HFF-Myc (cell line): ENCODE measurements at places on chromosomes 16 and 17.

DNA sequence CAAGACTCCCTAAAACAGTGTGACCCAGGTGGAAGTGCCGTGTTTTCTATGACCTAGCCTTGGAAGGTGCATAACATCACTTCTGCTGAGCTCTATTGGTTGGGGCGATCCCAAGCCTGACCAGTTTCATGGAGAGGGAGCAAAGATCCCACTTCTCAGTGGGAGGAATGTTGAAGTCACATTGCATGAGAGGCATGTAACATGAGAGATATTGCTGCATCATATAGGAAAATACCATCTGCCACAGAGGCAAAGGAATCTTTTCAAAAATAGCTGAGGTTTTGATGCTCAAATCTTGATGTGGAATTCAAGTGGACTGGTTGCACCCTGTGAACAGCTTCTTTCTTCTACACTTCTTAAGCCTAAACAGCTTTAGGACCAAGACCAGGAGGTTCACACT is 56.4 kb upstream of the NLRP1 start:
- no peak for DNase-seq

GRCh38 chr16:80346111-80346632 is 194.6 kb upstream of the DYNLRB2 start:
- DNase-seq: no peak

DNA sequence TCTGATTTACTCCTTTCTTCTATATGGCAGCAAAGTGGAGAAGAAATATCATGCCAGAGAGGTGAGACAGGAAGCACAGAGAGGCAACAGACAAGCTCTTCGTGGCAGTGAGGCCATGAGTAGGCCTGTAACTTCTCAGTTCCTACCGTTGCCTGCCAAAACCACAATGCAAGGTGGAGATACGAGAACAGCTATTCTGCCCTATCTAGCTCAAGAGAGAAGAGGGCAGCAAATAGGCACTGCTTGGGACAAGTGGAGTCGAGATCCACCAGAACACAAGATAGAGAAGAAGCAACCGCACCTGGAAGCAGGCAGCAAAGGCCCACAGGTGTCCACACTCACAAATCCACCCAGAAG is 24.8 kb downstream of the RANBP10 start:
- no peak for DNase-seq

- no peak for DNase-seq
Observed at GRCh38 chr16:4293822-4294457, 21.1 kb upstream of the TFAP4 start.

DNA sequence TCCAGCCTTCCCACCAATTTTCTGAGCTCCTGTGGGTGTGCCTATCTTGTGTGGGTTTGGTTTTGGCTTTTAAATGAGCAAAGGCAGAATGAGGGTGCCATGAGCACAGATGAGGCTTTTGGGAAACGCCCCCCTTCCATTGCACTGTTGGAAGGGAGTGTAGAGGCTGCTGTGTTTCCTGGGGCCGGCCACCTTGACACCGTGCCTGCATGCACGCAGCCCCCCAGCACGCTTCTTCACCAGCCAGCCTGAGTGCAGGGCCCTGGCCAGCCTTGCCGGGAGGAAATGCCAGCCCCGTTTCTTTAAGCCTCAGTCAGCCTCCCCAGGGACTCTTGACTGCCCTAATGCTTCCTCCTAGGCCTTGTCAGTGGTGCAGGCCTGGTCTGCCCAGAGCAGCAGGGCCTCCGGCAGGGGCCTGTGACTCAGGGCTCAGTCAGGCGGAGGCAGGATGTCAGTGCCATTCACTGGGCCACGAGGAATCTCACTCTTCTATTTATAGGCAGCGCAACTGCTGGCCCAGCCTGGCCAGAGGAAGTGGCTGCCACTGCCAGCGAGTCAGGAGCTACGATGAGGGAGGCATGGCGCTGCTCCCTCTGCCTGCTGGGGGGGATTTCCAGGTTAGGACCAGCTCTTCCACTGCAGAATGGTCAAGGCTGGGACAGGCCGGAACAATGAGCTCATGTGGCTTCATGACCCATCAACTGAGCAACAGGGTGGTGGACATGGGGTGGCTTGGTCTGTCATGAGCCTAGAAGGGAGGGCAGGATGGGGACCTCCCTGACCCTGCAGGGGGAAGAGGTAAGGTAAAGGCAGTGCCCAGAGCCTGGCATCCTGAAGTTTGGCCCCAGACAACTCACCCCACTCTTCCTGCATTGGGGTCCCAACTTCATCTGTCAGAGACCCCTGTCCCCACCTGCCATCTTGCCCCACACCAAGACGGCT is 205.2 kb downstream of the RAB11FIP4 start:
- peak; percentile 85 for DNase-seq
